ENCODE measurements at places on chromosomes 1 and 21. TPM values are rescaled to one million over a fixed set of nuclear protein-coding genes. Genes with fewer than 3 reads are reported as not detected.

GRCh38 chr21:33514229-33514628 lies 22.7 kb upstream of the DNAJC28 start:
- H3K4me3 ChIP-seq = no peak overlapping the region
- no peak overlapping the region for H3K27ac ChIP-seq
- H3K36me3 ChIP-seq = peaks cover 53% of the 10 kb centered on the region
- no peaks in the 10 kb centered on the region for H3K27me3 ChIP-seq

DNA sequence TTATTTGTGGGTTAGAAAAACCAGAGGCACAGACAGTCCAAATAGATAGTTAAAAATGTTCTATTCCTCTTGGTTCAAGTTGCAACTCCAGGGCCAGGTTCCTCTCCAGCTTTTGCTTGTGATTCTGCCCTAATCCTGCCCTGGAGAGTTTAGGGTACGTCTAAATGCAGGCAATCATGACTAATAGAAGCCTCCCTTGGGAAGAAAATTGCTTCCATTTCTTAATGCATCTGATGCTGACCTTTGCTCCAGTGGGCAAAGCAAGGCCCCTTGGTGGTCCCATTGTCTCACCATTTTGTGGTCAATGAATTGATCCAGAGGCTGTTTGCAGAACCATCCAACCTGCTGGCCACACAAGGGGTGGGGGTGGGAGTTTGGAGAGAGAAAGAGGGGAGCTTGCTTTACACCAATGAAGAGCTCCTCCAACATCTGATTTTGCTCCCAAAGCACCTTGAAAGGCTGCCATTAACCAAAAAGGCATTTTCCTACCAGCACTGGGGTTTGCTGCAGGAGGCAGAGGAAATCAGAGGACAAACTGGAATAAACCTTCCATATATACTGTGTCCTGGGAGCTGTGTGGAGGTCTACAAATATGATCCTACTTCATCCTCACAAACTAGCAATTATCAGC lies 31.3 kb downstream of the C8B start:
- no peak for DNase-seq
- no peak overlapping the region for H3K27ac ChIP-seq
- no peak overlapping the region for H3K4me3 ChIP-seq
- H3K4me1 ChIP-seq = no peaks in the 10 kb centered on the region
- H3K27me3 ChIP-seq = peaks cover 16% of the 10 kb centered on the region
- no peaks in the 10 kb centered on the region for H3K36me3 ChIP-seq

- no peak overlapping the region for H3K4me3 ChIP-seq
- H3K27me3 ChIP-seq = no peaks in the 10 kb centered on the region
- H3K27ac ChIP-seq = no peak overlapping the region
- H3K36me3 ChIP-seq = no peaks in the 10 kb centered on the region
- no peaks in the 10 kb centered on the region for H3K4me1 ChIP-seq
These were observed 304.5 kb downstream of the BARHL2 start for GRCh38 chr1:90412563-90412962.

Gene HCN3
- 3.7 TPM for total RNA-seq

Gene CNKSR1
- total RNA-seq = 1.1 TPM
